ENCODE measurements at places on chromosomes 1 and 21.
A peak's percentile ranks its signal among the peaks of the same experiment; 100 is the strongest.

GRCh38 chr1:58529284-58529683 is 17.2 kb downstream of the OMA1 start:
- no peak for DNase-seq

GRCh38 chr1:32881291-32881690 is 5.0 kb upstream of the HPCA start:
- no peak for DNase-seq

DNA sequence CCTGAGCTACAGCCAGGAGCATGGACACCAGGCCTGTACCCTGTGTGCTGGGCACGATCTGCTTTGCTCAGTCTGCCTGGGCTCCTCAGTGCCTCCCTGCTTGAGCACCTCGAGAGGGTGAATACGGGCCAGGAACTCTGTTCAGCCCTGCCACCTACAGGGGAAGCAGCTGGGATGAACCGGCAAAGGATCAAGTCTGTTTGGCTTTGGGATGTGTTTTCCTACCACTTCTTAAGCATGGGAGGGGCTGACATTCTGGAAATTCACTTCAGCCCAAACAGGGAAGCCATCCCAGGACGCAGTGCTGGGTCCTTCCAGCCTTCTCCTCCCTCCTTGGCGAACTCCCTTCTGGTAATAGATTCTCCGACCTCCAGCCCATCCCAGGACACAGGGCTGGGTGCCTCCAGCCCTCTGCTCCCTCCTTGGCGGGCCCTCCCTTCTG is 55.8 kb upstream of the SELENON start:
- DNase-seq, result peak; percentile 26

GRCh38 chr1:184650177-184650866 is 104.3 kb downstream of the EDEM3 start:
- no peak for DNase-seq

DNA sequence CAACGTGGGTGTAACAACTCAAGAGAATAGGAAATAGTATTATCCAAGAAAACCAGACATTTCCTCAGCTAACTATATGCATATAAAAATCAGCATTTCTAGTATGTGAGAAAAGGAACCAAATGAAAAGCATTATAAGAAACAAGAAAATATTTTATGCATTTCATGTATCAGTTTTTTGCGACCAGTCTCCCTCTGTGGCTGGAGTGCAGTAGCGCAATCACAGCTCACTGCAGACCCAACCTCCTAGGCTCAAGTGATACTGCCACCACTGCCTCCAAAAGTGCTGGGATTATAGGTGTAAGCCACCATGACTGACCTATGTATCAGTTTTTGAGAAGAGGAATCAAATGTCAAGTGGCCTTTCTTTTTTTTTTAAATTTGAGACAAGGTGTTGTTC is 31.0 kb downstream of the SLC16A1 start:
- DNase-seq, result no peak

DNA sequence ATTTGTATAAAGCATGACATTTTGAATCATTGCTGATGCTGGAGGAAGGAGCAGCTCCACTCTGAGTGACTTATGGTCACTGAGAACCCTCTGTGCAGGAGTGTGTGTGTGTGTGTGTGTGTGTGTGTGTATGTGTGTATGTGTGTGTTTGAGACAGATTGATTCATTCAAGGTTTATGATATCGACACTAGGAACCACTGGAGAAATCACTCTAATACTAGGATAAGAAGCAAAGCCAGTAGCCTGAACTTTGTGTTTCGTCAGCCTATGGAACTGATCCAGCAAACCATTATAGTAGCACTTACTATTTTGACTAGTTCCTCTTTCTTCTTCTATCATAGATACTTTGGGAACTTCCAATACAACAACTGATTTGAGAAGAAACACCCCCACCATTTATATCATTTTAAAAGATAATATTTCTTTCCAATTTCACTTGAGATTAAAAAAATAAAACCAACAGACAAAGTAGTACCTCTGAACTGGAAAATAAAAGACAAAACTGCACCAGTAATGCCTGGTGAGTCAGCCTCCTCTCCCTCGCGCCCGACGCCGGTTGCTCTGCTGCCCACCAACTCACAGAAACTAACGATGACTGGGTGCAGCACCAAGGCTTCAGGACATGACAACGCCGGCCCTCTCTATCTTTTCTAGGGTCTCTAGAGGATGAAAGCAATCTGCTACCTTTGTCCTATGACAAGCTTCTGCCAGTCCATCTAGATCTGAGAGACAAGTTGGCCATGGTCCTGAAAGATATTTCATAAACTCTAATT is 20.9 kb downstream of the SLAMF1 start:
- DNase-seq, result peak; percentile 20

DNA sequence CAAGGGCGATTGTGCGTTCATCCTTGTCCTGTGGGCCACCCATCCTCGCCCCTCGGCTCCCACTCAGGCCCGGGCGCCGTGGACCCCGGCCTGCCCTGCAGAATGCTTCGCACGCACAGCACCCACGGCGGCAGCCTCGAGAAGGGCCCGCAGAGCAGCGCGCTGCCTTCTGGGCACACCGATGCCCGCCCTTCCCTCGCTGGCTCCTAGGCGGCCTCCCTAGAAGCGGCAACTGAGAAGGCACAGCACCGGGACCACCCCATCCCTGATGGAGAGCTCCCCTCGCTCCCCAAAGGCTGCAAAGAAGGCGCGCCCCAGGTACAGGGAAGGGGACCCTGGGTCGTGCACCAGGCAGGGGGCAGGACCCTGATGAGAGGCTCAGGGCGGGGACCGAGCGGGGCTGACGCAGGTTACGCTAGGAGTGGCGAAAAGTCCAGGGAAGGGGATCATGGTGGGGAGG is 971 bp downstream of the CAPZB start:
- no peak for DNase-seq

- no peak for DNase-seq
Measured at GRCh38 chr1:53073868-53074311, 11.9 kb downstream of the PODN start.

DNA sequence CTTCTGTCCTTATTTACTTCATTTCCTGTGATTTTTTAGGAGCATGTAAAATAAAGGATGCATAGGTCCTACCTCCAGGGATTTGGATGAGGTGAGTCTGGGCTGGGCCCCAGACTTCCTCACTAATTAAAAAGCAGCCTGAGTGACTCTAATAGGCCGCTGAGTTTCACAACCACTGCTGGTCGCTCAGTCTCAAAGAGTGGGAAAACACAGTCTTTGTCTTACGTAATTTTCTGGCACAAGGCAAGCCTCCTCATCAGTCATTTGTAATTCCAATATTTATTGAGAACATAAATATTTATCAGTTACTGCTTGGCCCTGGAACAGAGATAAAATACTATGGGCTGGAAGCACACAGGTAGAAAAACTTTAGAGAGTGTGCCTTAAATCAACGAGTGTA is 195.4 kb upstream of the RUNX1 start:
- no peak for DNase-seq

DNA sequence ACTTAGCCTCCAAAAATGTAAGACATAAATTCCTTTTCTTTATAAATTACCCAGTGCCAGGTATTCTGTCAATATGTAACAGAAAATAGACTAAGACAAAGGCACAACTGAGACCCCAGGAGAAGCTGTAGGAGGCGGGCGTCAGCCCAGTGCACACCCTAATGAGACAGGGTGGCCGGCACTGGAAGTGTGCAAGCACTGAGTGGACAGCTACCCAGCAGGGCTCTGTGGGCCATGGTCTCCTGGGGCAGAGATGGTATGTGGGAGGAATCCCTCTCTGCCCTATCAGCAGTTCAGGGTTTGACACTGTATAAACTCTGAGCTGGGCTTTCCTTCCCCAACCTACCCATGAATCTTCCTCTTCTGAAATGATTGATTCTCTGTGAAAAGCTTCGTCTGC is 139.5 kb downstream of the GLIS1 start:
- no peak for DNase-seq

DNA sequence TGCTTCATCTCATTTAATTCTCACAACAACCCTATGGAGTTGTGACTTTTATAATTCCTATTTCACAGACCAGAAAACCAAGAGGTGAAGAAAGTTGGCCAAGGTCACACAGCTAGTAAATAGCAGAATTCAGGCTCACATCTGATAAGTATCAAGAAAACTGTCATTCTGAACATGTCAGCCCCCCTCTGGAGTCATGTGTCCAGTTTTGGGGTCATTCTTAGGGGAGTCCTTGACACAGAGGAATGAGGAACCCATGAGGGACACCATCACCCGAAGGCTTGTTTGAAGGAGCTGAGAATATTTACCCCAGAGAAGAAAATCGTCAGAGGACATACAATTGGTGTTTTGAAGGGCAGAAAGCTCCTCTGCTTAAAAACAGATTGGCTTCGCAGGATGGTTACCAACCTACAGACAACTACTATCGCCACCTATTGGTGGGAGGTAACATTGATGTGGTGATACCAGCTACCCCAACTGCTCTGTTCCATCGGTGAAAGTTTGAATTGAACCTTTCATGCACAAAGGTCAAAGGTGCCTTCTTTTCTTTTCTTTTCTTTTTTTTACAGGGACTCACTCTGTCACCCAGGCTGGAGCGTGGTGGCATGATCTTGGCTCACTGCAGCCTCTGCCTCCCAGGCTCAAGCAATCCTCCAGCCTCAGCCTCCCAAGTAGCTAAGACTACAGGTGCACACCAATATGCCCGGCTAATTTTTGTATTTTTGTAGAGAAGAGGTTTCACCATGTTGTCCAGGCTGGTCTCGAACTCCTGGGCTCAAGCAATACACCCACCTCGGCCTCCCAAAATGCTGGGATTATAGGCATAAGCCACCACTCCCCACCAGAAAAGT is 31.3 kb downstream of the NCMAP start:
- DNase-seq, result peak; percentile 60

GRCh38 chr21:45040739-45041138 is 33.6 kb upstream of the ADARB1 start:
- DNase-seq, result no peak

GRCh38 chr1:31961536-31961935 is 23.4 kb upstream of the PTP4A2 start:
- DNase-seq, result no peak

DNA sequence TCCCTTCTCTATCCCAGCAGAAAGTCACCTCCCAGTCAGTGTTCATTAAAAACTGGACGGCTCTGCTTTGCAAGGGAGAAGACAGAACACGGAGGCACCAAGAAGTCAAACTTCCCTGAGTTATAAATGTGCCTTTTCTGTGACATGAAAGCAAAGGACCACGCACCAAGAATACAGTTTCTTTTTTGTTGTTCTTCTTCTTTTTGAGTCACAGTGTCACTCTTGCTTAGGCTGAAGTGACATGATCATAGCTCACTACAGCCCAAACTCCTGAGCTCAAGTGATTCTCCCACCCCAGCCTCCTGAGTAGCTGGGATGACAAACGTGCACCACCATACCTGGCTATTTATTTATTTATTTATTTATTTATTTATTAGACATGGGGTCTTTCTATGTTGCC is 22.7 kb downstream of the GLUL start:
- no peak for DNase-seq

DNA sequence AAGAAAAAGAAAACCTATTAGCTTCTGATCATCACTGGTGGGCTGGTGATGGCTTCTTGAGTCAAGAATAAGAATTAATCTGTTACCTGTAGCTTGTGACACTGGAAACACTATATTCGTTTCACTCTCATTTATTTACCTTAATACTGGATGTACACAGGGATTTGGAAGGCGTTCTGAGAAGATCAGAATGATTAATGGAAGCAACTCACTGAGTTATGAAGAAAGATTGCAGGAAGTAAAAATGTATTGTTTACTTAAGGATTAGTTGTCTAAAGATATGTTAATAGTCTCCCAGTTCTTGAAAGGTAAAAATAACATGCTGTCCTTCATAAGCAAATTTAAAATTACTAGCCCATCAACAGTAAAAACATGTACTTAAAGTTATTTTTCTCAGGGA is 644.9 kb upstream of the NCAM2 start:
- no peak for DNase-seq

- DNase-seq, result no peak
Measured at GRCh38 chr1:26724118-26724517, 28.3 kb downstream of the ARID1A start.

- no peak for DNase-seq
Measured at GRCh38 chr1:223796210-223796609, 49.5 kb downstream of the TP53BP2 start.

GRCh38 chr1:50955116-50955515 is 5.0 kb downstream of the FAF1 start:
- DNase-seq, result no peak

DNA sequence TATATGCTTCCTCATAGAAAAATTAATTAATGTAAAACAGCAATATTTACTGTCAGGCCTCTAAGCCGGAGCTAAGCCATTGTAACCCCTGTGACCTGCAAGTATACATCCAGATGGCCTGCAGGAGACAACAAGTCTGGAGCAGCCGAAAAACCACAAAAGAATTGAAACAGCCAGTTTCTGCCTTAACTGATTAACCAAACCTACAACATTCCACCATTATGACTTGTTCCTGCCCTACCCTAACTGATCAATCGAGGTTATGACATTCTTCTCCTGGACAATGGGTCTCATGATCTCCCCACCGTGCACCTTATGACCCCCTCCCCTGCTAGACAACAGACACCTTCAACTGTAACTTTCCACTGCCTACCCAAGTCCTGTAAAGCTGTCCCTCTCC is 205.8 kb upstream of the DUSP10 start:
- no peak for DNase-seq

GRCh38 chr21:23837564-23837963 is 1769.7 kb downstream of the MRPL39 start:
- DNase-seq, result no peak

DNA sequence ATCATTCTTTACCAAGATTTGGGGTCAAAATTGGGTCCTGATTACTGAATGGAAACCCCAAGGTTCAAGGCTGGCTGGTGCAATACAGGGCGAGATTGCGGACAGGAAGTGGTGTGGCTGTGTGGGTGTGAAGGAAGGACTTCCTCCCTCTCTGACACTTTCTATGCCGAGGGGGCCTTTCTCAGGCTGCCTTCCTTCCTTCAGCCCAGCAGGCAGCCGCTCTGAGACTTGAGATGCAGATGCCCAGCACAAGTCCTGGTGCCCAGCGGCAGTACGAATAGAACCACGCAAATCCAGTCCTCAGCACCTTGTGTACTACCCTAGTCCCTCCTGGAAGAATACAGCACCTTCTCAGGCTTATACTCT is 16.3 kb downstream of the BATF3 start:
- DNase-seq, result no peak

DNA sequence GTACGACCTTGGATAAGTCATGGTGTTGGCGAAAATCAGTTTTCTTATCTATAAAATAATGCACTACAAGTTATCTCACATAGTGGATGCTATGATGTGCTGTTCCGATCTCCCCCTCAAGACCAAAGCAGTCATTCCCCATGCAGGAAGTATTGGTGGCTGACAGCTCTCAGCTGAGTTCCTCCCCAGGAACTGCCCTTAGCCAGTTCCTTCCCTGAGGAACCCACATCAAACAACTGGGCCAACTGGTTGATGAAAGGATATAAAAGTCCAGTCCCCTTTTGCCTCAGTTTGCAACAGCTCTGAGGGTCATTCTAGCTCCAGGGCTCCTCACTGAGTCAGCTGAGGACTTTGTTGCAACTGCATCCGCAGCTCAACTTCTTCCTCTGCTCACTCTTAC is 16.1 kb upstream of the SLAMF1 start:
- DNase-seq, result no peak

Data from urothelium cell line (cell line).